ENCODE measurements at places on chromosomes 6 and 20.

- no peak for DNase-seq
These were observed 17.3 kb upstream of the TXLNB start for GRCh38 chr6:139308936-139309603.

DNA sequence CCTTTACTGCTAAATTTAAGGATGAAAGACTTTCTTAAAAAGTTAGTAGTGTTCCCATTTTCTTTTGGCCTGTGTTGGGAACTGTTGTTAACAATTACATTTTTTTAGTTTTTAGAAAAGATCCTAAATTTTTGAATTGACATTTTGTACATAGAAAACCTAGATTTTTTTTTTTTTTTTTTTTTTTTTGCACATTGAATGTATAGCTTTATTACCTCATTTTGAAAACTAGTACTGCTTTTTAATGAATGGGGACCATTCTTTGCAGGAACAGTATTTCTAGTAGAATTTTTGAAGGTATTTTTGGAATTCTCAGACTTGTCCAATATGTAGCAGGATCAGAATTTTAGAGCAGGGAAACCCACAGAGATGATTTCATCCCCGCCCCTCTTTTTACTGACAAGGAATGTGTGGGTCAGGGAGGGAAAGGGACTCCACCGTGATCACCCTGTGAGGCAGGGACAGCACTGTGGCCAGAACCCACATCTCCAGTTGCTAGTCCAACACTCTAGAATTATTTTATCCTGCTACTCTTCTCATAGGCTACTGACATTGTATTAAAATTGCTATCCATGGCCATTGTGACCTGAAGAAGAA lies 154.4 kb upstream of the SUPT3H start:
- DNase-seq, result no peak

DNA sequence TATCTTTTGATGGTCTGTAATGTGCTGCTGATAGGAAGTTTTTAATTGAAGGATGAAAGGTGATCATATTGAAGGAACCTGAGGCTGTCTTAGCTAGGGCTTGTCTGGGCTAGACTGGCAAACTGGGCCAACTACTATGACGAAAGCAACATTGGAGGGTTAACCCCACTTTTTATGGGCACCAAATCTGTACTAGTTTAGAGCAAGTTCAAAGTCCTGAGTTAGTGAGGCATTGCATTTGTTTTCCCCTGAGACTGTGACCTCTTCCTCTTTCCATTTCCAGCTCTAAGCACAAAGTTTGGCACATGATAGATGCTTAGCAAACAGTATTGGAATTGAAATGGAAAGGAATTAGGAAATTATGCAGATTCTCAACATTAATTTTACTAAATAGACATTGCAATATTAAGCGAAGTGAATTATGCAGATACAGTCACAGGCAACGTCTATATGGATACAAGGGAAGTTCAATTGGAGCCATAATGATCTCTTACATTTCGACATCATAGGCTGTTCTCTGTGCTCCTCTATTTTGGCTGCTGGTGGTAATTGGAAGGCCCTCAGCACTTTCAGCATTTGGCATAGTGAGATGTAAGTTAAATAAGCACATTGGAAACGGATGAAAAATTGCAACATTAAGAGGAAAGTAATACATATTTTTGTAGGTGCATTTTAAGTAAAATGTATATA lies 22.2 kb downstream of the CEP57L1 start:
- no peak for DNase-seq

GRCh38 chr6:21438986-21439352 lies 154.6 kb upstream of the SOX4 start:
- DNase-seq, result no peak

DNA sequence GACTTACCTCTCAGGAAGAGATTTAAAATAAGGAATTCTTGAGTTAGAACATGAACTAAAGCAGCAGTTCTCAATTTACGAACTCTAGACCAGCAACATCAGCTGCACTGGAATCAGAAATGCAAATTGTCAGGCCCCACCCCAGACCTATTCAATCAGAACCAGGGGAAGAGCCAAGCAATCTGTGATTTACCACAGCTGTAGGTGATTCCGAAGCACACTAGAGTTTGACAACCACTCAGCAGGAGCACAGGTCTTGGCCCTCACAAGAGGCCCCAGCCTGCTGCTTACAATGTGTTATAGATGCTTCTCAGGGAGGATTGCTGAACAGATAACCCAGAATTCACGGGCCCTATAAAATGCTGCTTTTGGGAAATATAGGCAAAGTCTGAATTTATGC lies 279.2 kb downstream of the PTPRK start:
- DNase-seq, result no peak

- DNase-seq, result no peak
These were observed 96.9 kb downstream of the THBS2 start for GRCh38 chr6:169156793-169157147.

GRCh38 chr6:125718109-125718508 lies 31.3 kb upstream of the HEY2 start:
- DNase-seq, result no peak

DNA sequence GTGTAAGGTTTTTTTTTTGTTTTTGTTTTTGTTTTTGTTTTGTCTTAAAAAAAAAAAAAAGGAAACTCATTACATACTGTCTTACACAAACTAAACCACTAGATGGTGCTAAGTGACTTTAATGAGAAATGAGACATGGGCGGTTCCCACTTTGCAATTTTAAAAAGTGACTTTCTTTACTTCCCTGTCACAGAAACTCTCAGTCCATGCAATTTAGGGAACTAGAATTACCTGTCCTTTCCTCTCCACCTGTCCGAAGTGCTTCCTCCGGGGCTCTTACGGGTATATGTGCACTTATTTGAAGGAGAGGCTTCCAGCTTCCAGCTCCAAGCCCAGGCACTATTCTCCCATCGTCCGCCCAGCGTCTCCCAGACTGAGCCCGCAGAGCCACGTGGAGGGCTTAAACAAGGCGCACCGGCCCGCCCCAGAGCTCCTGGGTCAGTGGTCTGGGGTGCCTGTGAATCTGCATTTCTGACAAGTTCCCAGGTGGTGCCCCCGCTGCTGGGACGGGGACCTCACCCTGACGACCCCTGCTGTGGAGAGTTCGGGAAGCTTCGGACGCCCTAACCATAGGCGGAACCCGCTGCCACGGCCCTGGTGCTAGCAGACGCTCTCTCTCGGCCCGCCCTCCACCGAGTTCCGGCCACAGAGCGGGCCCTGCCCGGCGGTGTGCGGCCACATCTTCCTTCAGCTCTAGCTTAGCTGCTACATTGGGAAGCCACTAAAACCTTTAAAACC lies 26.1 kb downstream of the BFSP1 start:
- DNase-seq, result peak; percentile 74

DNA sequence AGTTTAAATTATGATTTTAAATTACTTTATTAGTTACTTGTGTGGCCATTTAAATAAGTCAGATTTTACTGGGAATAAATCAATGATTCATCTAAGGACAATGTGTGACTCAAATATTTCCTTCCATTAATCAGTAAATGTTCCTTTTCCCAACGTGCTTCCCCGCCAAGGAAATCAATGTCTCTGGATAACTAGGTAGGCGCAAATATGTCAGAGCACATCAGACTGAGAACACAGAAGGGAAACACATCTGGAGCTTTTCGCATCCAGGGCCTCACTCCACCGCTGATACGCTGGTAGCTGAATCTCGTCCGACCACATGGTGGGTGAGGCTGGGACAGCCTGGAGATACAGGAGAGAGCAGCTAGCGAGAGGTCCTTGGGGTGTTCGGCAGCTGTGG lies 56.4 kb upstream of the RPS6KA2 start:
- no peak for DNase-seq

DNA sequence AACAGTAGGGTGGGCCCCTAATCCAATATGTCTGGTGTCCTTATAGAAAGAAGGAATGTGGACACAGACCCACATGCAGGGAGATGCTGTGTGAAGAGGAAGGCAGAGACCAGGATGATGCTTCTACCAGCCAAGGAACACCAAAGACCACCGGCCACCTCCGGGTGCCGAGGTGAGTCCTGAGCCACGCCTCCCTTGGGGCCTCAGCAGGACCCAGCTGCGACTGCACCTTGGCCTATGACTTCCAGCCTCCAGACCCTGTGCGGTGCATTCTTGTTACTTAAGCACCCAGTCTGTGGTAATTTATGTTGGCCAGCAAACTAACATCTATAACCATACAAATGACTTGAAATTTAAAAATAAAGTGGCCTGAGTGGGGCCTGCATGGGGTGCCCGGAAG lies 79.5 kb upstream of the QKI start:
- DNase-seq, result no peak

- no peak for DNase-seq
These were observed 3.7 kb downstream of the PIM1 start for GRCh38 chr6:37173493-37174195.

DNA sequence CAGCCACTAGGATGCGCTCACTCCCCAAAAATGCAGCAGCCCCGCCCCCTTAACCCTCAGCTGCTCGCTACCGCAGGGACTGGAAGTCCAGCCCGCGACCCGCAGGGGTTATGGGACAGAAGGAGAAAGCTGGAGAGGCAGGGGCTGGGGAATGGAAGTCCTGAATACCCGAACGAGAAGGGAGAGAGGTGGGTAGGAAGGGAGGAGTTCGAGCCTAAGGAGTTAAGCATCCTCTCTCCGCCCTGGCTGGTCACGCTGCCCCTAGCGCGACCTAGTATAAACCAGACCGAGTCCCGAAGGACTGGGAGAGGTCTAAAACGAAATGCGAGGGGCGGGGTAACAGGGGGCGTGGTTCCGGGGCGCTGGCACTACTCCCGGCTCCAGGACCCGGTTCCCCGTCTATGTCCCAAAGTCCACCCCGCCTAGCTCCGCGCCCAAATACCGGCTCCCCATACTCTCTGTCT lies 448 bp upstream of the DDAH2 start:
- DNase-seq, result peak; percentile 85

DNA sequence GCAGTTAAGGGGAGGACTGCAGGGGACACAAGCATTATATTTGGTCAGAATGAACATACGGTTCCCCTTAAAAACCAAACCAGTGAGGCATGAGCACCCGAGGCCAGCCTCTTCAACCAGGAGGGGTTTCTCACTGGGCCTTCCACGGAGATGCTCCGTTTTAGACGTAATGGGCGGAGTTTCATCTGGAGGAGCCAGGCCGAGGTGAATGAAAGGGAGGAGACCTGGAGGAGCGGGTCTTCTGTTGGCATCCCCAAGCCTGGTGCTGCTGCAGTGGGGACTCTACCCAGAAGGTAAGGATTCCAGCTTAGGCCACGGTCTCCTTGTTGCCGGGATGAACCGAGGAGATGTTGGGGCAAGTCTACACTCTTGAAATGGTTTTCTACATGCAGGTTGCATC lies 47.4 kb downstream of the ADNP start:
- DNase-seq, result no peak

DNA sequence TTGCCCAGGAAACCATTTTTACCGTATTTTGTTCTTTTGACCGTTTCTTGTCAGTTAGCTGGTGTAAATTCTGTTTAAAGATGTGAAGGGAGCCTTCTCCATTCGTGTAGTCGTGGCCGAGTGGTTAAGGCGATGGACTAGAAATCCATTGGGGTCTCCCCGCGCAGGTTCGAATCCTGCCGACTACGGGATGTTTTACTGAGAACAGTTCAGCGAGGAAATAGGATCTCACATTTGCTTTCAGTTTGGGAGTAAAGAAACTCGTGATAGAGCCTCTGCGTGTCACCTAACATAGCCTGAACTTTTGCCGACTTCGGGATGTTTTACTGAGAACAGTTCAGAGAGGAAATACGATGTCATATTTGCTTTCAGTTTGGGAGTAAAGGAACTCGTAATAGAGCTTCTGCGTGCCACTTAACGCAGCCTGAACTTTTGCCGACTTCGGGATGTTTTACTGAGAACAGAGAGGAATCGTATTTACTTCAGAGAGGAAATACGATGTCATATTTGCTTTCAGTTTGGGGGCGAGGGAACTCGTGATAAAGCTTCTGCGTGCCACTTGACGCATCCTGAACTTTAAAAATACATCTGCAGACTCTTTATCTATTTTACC lies 5.9 kb upstream of the ZNF184 start:
- DNase-seq, result peak; percentile 92

- DNase-seq, result no peak
These were observed 75.8 kb downstream of the CDH22 start for GRCh38 chr20:46232539-46232938.

GRCh38 chr6:88119769-88120168 lies 46.4 kb downstream of the CNR1 start:
- DNase-seq, result peak; percentile 30

GRCh38 chr6:38194282-38194572 lies 374.7 kb downstream of the ZFAND3 start:
- DNase-seq, result no peak

DNA sequence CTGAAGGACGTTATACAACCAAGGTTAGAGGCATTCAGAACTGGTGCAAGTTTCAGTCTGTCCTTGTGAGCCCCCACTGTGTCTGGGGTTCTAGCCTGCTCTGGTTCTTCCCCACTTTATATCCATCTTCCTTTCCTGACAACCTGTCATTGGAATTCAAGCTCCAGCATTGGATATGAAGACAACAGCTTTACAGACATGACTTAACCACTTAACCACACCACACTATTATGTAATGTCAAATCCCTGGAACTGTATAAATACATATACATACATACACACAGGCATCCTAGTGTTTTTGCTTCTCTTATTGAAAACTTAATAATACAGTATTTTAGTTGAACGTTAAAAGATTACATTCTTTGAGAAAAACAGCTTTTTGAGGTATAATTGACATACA lies 217.9 kb upstream of the SGK1 start:
- DNase-seq, result no peak
